Activated T-helper 1 cell treated with anti-CD3 and anti-CD28 coated beads, Interleukin-12 subunit alpha, Interleukin-12 subunit beta, Interleukin-2, Interleukin-4 antibody, amounts not matched to agents 30 ng/mL and 10 ng/mL and 1 ng/mL, durations not matched to agents 14 hours and 24 hours and 36 hours (primary cell): ENCODE measurements at places on chromosomes 3 and 15.

DNA sequence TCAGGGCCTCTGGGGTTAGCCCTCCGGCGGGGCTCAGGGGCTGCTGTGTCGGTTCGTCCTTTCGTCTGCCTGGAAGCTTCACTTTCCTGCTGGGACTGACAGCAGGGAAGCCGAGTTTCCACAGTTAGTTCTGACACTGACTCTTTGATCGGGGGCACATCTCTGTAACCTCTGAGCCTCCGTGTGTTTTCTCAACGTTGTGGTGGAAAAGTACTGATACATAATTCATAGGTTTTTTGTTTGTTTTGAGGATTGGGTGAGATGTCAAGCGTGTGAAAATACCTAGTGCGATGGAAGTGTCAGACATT lies 481 bp downstream of the AP4E1 start:
- no peak for DNase-seq

DNA sequence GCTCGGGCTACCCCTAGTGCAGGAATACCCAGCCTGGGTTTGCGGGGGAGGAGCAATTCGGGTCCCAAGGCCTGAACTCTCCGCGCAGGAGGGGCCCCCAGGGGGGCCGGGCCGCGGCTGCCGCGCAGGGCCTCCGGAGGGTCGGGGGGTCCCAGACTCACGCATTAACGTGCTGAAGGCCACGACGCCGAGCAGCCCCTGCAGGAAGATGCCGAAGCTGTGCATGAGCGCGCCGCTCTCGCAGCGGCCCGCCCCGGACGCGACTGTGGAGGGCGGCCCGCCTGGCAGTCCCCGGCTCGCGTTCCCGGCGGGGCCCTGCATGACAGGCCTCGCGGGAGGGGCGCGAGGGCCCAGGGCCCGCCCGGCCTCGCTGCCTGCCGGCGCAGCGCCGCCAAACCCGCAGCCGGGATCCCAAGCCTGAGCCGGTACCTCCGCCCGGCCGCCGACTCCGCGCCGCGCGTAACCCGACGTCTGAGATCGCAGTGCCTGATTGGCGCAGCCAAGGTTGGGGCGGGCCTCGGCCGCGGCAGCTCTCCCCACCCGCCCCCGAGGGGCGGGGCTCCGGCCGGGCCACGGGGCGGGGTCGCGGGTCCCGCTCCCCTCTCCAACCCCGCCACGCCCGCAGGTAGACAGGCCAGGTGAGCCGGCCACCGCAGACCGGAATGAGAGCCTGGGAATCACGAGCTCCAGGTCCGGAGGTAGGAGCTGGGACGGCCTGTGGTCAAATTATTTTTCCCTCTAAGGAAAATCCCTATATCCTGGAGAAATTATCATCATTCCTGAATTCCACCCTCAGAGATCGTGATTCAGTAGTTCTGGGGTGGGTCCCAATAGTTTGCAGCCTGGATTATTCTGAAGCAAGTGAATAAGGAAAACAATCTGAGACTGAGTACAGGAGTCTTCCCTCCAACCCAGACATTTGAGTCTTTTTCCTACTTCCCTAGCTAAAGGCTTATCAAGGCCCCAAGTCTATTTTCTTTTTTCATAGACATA lies at the start of gene STIMATE:
Gene STIMATE, minus strand, starts transcription at position 419 of the 993 bp plus-strand sequence. Its CDS starts 98 bp downstream, at position 321.
- DNase-seq = peak; percentile 87

GRCh38 chr3:180657094-180657493 lies 22.2 kb downstream of the CCDC39 start:
- DNase-seq = no peak

DNA sequence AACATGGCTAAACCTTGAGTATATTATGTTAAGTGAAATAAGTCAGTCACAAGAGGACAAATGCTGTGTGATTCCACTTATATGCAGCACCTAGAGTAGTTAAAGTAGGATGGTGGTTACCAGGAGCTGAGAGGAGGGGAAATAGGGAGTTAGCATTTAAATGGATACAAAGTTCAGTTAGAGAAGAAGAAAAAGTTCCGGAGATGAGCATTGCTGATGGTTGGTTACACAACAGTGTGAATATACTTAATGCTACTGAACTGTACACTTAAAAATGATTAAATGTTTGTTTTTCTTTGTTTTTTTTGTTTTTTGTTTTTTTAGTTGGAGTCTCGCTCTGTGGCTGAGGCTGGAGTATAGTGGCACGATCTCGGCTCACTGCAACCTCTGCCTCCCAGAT lies 67.7 kb upstream of the OSTN start:
- no peak for DNase-seq

GRCh38 chr3:177468816-177469215 lies 271.5 kb upstream of the TBL1XR1 start:
- DNase-seq = no peak

GRCh38 chr3:100682056-100682853 lies 27.0 kb upstream of the TFG start:
- no peak for DNase-seq

- DNase-seq = no peak
Measured at GRCh38 chr15:63500265-63501250, 3.8 kb upstream of the USP3 start.

DNA sequence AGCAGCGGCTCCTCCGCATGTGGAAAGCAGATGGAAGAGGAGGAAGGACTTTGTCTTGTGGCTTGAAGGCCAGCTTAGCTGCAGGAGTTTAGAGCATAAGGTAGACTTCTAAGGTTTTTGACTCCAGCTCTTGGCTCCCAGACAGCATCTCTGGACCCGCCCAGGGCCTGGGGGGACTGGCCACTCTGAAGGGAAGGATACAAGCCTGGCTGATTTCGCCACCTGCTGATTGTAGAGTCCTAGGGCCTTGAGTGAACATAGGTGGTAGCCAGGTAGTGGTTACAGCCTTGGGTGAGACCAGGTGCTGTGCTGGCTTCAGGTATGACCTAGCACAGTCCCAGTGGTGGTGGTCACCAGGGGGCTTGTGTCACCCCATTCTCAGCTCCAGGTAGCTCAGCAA lies 48.4 kb upstream of the RPL35A start:
- no peak for DNase-seq

GRCh38 chr3:72664184-72664975 lies 183.9 kb downstream of the SHQ1 start:
- no peak for DNase-seq

- DNase-seq = no peak
Measured at GRCh38 chr3:44318891-44319311, 19.7 kb upstream of the TCAIM start.

DNA sequence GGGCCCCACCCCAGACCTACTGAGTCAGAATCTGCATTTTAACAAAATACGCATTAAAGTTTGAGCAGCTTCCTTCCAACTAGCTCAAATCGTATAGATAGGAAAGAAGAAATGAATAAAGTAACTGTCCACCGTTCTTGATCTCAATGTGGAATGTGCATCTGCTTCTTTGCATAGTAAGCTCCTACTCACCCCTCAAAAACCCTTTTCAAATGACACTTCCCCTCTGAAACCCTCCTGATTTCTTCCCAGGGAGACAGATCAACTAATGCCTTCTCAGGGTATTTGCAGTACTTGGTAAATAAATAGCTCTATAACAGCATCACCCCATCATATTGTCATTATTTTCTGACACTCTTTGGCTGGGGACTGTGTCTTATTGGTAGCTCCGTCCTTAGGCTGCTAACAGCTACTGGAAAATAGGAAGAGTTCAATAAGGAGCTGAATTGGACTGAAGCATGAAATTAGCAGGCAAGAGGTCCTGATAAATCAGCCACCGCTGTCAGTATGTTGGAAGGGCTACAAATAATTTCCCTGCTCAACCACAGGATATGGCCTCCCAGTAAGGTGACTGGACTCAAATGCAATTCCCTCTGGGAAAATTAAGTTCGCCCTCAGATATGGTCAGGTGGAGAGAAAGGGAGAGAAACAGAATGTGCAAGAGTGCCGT lies 10.2 kb downstream of the OXTR start:
- no peak for DNase-seq

- no peak for DNase-seq
Measured at GRCh38 chr3:69767571-69767970, 28.3 kb downstream of the MITF start.

GRCh38 chr15:50753463-50753862 lies 12.0 kb downstream of the SPPL2A start:
- DNase-seq = no peak

- no peak for DNase-seq
Measured at GRCh38 chr3:32283304-32283703, 44.8 kb downstream of the CMTM8 start.

DNA sequence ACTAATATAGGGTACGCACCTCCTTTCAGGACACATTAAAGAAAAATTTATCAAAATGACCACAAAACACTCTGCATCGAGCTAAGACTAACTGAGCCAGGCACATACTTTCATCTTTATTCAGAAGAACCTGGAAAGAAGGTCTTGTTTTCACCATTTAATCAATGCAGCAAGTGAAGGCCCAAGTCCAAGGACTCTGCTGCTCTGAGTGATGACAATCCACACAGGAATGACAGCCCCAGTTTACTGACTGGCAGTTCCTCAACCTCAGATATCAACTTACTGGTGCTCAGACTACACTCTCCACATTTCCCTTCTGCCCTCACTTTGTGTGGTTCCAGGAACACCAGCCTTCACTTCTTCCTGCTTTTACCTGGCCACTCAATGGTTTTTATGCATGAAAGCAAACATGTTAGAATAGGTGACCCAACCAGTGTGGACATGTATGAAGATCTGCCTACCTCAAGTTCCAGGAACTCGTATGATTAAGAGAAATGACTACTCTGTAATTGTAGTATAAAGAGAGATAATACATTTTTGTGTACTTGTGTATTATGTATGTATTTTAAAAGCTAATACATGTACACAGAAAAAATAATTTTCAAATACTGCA lies 29.1 kb upstream of the RASA2 start:
- DNase-seq = no peak

DNA sequence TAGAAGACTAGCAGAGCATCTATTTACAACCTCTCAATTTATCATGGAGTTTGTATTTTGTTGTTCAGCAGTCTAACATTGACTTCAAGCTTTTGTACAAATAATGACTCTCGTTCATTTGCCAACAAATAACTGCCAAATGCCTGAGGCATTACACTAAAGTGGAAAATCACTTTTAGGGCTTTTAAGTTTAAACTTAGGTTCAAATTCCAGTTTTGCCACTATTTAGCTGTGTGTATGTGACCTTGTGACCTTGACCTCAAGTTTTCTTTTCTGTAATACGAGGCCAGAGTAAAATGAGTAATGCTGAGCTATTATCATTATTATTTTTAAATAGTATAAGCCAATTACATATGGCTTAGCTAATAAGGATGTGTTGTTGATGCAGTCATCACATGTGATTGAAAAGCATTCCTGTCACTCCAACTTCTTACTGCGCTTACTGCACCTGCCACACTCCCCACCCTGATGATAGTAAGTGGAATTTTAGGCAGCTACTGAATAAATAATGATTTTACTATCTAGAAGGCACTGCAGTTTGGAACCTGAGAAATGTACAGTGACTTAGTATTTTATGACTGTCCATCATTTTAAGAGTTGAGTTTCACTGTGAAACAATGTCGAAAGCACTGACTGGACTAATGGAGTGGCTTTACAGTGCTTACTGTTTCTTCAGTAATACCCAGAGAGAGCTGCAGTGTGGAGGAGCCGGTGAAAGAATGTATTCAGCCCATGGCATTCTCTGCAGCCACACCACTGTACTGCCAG lies 16.3 kb downstream of the ARL8B start:
- no peak for DNase-seq

DNA sequence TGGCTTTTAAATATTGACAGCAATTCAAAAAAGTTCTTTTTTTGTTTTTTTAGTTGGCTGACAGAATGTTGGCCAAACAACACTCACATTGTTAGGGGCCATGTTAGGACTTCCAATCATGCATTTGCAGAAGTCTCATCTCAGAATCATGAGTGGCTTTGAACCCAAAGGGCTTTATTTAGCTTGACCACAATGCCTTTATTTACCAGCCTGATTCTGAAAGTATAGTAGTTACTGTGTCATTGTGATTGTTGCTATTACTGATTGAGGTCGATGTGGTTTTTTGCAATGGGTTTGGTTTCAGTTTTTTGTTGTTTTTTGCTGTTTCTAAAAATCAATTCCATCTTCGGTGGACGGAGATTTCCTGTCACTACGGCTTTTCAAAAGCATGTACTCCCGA lies 7.2 kb downstream of the GLDN start:
- no peak for DNase-seq

DNA sequence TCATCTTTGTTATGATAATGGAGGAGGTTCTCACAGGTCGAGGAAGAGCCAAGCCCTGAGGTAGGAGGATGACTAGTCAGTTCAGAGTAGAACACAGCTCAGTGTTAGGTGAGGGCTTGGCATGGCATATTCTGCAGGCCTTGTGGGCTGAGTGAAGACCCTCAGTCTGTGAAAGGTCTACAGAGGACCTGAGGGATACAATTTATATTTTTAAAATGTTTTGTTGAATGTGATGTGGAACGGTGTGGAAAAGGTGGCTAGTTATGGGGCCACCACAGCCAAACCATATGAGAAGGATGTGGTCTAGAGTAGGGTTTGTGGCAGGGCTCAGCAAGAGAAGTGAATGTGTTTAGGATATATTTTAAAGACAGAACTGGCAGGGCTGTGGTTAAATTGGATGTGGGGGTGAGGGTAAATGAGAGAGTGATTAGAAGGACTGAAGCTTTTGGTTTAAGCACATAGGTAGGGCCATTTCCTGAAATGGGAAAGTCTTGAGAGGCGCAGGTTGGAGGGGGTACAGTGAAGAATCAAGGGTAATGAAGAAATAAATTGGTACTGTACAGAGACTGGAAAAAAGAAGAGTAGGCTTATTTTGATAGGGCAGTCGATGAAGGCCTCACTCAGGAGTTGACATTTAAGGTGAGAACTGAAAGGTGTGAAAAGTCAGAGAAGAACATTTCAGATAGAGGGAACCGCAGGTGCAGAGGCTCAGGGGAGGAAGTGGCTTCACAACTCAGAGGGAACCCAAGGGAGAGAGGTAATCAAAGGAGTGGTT lies 60.5 kb downstream of the SPTSSB start:
- peak; percentile 52 for DNase-seq

DNA sequence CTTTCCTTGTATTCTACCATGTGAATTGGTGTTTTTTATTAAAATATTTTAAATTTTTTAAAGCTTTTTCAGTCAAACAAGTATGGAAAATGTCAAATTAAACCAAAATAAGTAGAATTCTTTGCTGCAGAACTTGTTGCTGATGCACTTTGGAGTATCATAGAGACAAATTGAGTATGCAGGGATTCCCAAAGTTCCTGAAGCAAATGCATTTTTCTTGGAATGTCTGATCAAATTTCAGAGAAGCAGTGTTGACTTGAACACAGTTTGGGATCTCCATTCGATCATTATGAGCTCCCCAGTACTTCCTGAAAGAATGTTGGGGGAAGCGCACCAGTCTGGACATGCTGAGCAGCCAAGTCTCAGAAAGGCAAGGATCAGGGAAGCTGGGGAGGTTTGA lies 517.8 kb upstream of the CFAP20DC start:
- no peak for DNase-seq

- DNase-seq = no peak
Measured at GRCh38 chr15:59335207-59335786, 37.4 kb downstream of the MYO1E start.

GRCh38 chr15:93159930-93160329 lies 70.9 kb upstream of the RGMA start:
- DNase-seq = no peak
